ENCODE measurements at places on chromosomes 5 and 9.

GRCh38 chr9:34256104-34256503 is 73.0 kb downstream of the KIF24 start:
- no peak for DNase-seq

- DNase-seq, result no peak
Measured at GRCh38 chr5:177366528-177367322, 9.0 kb downstream of the RGS14 start.

- DNase-seq, result no peak
Measured at GRCh38 chr5:87751824-87752223, 339.1 kb upstream of the CCNH start.

GRCh38 chr5:159504857-159505304 is 174.6 kb upstream of the IL12B start:
- DNase-seq, result no peak

GRCh38 chr9:36151316-36152210 is 15.0 kb downstream of the GLIPR2 start:
- DNase-seq, result peak; percentile 61

GRCh38 chr5:126931963-126932660 is 98.2 kb downstream of the MARCHF3 start:
- no peak for DNase-seq

DNA sequence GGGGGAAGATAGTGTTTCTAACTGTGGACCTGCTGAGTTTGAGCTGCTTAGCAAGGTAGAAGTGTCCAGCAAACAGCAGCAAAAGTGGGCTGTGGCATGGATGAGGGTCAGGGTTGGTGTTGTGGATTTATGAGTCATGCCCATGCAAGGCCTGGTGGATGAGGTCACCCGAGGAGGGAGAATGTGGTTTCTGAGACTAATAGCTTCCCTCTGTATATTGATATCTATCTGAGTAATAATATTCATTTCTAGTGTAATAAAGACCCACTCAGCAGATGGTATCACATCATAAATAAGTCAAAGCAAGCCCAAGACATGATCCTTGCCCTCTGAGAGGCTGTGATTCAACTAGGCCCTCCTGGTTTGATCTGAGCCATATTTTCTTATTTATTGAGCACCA is 597.8 kb upstream of the CLINT1 start:
- no peak for DNase-seq

- no peak for DNase-seq
Measured at GRCh38 chr9:120389300-120389699, 190.7 kb downstream of the CDK5RAP2 start.

DNA sequence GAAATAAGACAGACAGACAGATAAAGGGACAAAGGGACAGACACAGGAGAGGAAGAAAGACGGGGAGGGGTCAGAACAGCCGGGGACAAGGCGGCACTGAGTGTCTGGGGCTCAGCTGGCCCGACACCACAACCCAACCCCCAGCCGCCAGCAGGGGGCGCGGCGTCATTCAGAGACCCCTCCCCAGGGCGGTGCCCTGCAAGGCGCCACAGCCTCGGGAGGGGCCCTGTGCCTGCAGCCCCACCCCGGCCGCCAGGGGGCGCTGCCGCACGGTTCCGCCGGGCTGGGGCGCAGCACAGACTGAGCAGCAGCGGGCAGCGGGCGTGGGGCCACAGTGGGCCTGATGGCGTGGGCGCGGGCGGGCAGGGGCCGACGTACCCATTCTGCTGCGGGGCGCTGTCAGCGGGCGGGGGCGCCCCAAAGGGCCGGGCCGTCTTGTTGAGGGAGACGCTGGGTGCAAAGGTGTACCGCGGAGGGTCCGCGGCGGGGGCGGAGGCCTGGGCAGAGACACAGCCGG is 5.9 kb downstream of the PDLIM7 start:
- DNase-seq, result no peak

- no peak for DNase-seq
Measured at GRCh38 chr5:35990520-35990919, 670 bp downstream of the UGT3A1 start.

GRCh38 chr9:38118862-38119438 is 49.9 kb upstream of the SHB start:
- DNase-seq, result no peak

GRCh38 chr9:21295992-21296391 is 9.1 kb downstream of the IFNA5 start:
- no peak for DNase-seq

DNA sequence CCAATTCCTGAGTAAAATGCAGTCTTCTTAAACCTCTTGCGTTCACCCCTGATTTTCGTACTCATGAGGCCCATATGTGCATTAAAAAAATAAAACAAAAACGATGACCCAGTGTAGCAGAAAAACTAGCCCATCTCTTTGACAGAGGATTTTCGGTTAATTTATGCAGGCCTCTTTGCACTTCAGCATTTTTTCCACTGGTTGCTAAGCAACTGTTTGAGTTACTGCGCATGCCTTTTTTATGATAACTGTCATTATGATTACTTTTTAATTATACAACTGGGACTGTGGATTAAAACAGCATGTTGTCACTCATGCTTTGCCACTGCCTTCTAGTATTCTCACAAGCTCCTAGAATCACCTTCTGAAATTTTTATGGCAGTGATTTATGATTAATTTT is 165.0 kb downstream of the SMARCA2 start:
- DNase-seq, result no peak

GRCh38 chr9:81625969-81626368 is 63.4 kb downstream of the TLE1 start:
- DNase-seq, result no peak

DNA sequence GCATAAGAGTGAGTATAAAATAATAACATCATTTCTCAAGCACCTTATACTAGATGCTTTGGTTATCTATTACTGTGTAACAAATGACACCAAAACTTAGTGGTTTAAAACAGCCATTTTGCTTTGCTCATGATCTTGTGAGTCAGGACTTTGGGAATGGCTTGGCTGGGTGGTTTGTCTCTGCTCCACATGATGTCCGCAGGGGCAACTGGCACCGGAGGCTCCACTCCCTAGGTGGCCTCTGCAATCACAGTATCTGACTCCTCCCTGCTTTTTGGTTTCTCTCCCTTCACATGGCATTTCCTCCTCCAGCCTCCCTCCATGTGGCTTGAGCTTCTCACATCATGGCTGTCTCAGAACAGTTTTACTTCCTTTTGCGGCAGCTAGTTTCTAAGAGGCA is 259.5 kb downstream of the GAS1 start:
- DNase-seq, result no peak

- no peak for DNase-seq
Measured at GRCh38 chr9:116027951-116028350, 125.6 kb upstream of the PAPPA start.

- DNase-seq, result no peak
Measured at GRCh38 chr5:65243161-65243560, 238.6 kb downstream of the ADAMTS6 start.

- no peak for DNase-seq
Measured at GRCh38 chr5:61734001-61734400, 401.9 kb downstream of the ZSWIM6 start.

DNA sequence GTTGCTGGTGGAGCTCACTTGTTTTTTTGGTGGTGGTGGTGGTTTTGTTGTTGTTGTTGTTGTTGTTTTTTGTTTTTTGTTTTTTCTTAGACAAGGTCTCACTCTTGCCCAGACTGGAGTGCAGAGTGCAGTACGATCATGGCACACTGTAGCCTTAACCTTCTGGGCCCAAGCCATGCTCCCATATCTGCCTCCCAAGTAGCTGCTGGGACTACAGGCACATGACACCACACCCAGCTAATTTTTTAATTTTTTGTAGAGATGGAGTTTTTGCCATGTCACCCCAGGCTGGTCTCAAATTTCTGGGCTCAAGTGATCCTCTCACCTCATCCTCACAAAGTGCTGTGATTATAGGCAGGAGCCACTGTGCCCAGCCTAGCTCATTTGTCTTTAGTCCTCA is 53.5 kb downstream of the NUP214 start:
- DNase-seq, result no peak

DNA sequence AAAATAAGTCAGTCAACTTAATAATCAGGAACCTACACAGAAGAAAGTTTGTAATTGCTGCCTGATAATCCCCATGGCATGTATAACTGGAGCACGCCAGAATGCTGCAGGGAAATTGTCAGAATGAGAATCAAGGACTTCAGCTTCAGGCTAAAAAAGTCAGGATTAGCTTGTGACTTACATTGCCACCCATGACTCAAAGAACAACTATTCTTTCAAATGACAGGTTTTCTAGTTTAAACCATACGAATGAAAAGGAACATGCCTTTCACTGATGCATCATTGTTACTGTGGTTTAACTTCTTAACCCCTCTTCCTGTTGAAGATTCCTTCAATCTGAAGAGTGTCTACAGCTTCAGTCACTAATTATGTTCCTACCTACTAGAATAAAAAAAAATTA is 112.4 kb downstream of the ISL1 start:
- no peak for DNase-seq

GRCh38 chr5:142810743-142811290 is 40.6 kb downstream of the ARHGAP26 start:
- no peak for DNase-seq

DNA sequence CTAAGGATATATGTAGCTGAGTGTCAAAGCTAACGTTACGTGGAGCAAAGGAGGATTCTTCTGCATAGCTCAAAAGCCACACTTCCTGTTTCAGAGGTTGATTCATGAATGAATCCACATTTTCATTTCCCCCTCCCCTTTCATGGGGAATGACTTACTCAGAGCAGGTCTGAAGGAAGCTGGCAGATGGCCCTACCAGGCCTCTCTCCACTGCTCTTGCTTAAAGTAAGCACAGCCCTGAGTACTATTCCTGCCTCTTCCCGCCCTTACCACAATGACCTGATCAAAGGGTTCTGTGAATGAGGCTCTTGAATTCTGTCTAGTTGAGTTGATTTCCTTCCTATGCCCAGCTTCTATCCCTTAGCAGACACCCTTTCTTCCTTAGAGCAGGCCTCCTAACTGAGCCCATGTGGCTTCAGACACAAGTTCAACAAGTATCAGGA is 6.3 kb downstream of the IGIP start:
- DNase-seq, result no peak

- no peak for DNase-seq
Measured at GRCh38 chr5:159873680-159874079, 42.6 kb upstream of the ADRA1B start.

DNA sequence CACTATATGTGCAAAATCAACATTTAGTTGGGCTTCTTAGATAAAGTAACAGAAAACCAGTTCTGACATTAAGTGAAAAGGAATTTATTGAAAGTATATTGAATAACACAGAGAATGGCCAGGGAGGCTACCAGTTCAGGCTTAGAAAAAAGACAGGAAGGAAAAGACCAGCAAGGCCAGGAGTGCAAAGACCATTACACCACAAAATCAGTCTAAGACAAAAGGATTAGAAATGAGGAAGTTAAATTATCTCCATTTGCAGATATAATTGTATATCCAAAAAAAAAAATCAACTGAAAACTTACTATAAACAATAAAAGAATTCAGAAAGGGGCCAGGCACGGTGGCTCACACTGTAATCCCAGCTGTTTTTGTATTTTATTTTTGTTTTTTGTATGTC is 4.8 kb upstream of the TEX10 start:
- no peak for DNase-seq

- DNase-seq, result no peak
Measured at GRCh38 chr5:121863753-121864285, 12.1 kb downstream of the FTMT start.

DNA sequence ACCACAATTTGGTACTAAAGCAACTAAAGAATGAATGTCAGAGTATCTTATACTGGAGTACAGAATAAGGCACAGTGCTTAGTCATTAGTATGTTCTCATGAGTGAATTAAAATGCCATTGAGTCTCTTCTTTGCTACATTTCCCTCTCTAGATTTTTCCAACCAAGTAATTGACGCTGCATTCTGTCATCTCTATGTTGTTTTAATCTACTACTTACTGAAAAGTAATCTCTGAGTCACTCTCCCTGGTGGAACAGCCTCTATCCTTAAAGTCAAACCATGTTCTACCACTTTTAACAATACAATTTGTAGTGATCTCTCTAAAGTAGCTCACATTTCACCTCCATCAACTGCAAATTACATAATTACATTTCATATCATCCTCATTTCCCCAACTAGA is 495.1 kb downstream of the CDH18 start:
- DNase-seq, result no peak

- DNase-seq, result no peak
Measured at GRCh38 chr9:33375238-33375840, 27.0 kb downstream of the AQP7 start.

DNA sequence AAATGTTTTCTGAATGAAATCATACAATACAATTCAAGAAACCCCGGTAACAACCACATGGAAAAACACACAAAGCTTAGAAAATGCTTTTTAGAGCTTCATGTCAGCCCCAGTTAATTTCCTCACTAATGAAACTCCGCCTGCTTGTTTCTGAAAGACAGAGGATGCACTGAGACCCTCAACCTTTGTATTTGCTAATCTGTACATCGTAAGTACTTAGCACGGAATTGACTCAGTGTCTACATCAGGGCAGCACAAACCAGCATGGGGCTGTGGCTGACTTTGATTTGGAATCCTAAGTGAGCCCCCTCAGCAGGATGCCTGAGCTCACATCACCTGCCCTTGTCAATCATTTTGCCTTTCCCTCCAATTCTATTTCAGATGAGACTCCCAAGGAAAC is 499.1 kb upstream of the MPDZ start:
- no peak for DNase-seq

- DNase-seq, result no peak
Measured at GRCh38 chr9:22198681-22199080, 189.6 kb upstream of the CDKN2B start.

DNA sequence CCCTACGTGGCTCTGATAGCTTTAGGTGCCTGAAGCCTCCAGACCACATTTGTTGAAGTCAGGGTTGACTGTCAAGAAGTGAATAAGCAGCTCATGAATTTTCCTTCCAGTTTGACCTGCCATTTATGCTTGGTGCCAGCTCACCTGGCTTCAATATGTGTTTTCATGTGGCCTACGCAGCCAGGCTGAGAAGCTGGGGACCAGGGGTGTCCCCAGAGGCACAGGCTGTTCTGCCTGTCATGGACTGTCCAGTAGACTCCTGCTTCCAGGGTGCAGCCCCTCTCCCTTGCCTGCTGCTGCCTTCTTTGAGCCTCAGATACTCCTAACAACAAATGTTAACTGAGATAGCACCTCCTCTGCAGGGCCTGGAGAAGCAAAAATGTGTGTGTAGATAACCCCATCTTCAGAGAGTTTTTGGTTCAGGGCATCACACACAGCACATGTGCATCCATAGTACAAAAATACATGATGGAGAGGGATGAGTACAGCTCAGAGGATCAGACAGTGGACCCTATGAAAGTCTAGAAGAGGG is 5.8 kb downstream of the TNFAIP8 start:
- DNase-seq, result no peak

DNA sequence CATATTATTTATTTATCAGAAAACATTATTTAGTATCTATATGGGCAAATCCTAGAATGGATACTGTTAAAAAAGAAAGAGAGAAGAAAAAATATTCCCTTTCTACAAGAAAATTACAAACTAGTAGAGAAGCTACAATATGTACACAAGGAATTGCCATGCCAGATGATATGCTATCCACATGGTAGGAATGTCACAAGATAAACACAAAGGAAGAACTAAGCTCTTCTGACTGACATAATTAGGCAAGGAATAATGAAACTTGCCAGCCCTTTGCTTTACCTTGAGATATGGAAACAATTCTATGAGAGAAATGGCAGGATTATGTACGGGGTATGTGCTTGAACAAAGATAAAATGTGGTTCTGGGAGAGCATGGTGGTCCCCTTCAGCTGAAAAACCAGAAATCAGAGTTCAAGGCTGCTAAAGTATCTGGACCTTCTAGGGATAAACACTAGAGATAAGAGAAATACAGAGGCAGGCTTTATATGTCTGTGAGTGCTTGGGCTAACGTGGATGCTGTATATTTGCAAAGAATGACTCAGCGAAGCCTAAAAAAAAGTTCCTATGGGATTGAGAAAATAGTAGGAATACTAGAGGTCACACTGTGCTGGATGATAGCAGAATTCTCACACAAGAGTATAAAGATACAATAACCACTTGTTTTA is 451.6 kb downstream of the TLE1 start:
- no peak for DNase-seq

Measured in activated CD4-positive, alpha-beta T cell treated with anti-CD3 and anti-CD28 coated beads, Interleukin-2, amount 50 U/mL, for 24 hours (primary cell).